ENCODE measurements at places on chromosomes 13 and 19.

DNA sequence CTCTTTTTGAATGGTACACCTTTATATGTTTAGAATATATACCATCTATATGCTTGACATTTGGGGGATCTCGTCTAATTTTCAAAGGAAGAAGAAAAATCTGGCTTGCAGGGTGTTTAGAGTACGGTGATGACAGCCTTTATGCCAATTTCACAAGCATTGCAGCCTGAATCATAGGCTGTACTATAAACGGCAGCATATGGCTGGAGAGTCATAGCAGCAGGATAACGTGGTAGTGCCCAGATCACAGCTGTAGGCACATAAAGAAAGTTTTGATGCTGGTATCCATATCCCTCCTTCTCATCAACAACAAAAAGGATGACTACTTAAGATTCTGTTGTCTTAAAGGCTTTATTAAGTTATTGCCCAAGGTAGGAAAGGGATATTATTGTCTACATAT, 253.0 kb downstream of the PCDH9 start:
- DNase-seq = no peak

DNA sequence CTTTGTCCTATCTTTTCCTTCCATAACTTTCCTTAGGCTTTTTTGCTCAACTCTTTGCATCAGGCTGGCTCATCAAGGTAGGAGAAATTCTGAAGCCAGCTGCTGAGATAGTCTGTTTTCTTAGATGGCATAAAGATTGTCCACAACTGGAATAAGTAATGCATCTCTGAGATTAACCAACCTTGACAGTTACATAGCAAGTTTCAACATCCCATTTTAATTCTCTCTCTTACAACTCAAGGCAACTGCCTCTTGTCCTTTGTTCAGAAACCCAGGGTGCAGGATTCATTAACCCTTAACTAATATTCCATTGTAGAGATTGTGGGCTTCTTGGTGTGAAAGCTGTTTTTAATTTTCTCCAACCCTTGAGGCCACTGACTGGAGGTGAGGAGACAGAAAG, 239.2 kb downstream of the LACC1 start:
- no peak for DNase-seq

DNA sequence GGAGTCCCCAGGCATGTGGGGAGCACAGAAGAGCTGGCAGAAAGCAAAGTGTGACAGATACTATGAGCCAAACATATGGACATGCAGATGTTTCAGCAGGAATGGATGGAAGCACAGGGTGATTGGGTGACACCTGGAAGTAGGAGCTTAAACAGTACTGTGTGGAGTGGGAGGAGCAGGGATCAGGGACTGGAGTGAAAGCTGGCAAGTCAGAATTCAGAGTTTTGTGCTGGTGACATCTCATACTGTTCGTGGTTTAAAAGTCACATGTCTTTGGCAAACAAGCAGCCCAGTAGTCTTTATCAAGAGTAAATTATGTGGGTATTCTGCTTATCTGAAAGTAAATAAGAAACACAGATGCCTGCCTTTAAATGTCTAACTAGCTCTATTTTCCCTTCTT, 408.2 kb downstream of the COG6 start:
- DNase-seq = no peak

- DNase-seq = no peak
Observed at GRCh38 chr19:1302533-1303239, 17.0 kb downstream of the EFNA2 start.

GRCh38 chr13:50277127-50277526, 261.9 kb downstream of the KCNRG start:
- no peak for DNase-seq

GRCh38 chr13:50730496-50731351, 112.8 kb downstream of the DLEU7 start:
- no peak for DNase-seq

DNA sequence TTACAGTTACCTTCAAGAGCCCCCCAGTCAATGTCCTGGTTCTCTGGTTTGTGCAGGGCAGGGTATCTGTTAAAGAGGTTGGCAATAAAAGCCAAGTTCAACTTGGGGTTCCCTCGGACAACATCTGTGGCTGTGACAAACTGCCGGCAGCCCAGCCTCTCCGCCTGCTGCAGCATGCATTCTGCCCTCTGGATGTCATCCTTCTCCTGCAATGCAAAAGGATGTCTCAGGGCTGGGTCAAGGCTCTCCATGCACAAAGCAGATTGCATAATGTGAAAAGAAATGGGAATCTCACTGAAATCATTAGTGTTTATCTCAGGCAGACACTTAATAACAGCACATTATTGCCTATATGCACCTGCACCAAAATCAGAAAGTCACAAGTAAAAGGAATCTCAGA, 35.1 kb downstream of the LCP1 start:
- DNase-seq = no peak

GRCh38 chr13:45781553-45782326, 69.8 kb downstream of the SIAH3 start:
- peak; percentile 34 for DNase-seq

GRCh38 chr13:81577601-81578195, 1236.8 kb upstream of the SPRY2 start:
- no peak for DNase-seq

Measured in NCI-H774 (cell line).